Sciatic nerve (tissue), 2 donors: ENCODE measurements at places on chromosomes 11 and 22.

DNA sequence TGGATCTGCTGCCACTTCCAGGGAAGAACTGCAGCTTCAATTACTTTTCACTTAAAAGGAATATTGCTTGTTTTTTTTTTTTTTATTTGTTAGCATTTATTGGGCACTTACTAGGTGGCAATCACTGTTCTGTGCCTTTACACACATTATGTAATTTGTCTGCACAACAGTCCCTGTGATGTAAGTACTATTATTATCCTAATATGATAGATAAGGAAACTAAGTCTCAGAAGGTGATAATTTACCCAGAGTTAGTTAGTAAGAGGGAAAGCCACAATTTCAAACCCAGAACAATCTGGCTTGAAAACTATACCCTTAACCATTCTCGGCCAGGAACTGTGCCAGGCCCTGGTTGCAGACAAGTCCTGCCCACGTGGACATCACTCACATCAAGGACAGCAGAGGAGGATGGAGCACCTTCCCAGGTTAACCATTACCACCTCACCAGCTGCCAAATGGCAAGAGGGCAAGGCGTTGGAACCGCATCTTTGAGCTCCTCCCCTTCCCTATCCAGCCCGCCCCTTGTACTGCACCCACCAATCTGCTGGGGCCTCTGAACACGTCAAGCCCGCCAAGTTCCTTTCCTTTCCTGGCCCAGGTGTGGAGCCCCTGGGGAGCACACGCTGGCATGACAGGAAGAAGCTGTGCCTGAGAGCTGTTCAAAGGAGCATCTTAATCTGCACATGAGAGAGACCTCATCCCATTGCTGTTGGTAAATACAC, 78.4 kb downstream of the NAV2 start:
- no peak for DNase-seq

DNA sequence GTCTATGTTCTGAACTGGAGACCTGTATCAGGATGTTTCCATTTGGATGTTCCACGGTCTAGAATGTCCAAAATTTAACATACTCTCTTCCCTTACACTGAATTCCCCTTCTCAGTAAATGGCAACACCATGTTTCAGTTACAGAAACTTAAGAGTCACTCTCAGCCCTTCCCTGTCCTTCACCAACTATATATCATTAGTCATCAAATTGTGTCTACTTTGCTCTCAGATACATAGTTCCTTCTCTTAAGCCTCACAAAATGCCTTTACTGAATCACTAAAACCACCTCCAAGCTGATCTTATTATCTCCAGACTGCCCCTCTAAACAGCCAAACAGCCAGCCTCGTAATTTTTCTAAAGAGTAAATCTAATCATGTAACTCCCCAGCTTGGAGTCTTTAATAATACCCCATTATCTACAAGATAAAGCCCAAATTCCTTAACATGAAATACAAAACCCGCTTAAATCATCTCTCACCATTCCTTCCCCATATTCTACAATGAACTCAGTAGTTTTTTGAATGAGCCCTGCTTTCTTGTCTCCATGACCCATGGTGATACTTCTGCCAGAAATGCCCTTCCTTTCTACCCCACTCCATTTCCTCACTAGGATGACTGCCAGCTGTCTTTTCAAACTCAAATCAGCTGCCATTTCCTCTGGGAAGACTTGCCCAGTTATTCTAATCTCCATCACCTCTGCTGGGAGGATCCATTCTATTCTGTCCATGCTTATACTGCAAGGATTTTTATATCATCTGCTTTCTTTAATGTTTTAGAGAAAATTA, 102.7 kb upstream of the ARHGAP42 start:
- DNase-seq, result no peak

- no peak for DNase-seq
Observed at GRCh38 chr11:7844521-7844920, 47.8 kb upstream of the OR5P2 start.

DNA sequence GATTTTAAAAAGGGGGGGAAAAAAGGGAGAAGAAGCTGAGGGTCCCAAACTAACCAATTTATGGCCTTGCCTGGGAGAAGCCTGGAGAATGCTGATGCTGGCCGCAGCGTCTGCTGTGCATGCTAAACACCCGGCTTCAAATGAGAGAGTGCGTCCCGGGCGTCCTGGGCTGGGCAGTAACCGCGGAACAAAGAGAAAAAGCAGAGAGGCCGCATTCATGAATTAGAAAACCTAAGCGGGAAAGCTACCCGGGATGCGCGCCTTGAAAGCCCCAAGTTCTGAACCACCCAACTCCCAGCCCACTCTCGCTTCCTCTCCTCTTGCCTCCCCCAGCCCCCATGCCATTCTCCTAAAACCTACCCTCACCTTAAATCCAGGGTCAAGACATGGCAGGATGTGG, 6.5 kb downstream of the MN1 start:
- no peak for DNase-seq

DNA sequence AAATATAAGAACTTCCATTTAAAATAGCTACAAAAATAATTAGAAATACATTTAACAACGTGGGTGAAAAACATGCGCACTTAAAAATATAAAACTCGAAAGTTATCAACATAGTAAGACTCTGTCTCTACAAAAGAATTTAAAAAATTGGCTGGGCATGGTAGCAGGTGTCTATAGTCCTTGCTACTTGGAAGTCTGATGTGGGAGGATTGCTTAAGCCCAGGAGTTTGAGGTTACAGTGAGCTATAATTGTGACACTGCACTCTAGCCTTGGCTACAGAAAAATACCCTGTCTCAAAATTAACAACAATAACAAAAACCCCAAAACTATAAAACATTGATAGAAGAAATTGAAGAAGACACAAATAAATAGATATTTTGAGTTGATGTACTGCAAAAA, 13.8 kb upstream of the CASP12 start:
- DNase-seq, result no peak

- peak; percentile 91 for DNase-seq
Observed at GRCh38 chr11:62905927-62906531, 15.1 kb downstream of the CHRM1 start.

GRCh38 chr11:84722583-84723108, 904.5 kb downstream of the DLG2 start:
- DNase-seq, result no peak

- peak; percentile 74 for DNase-seq
Observed at GRCh38 chr11:10309163-10310093, 4.6 kb downstream of the ADM start.

DNA sequence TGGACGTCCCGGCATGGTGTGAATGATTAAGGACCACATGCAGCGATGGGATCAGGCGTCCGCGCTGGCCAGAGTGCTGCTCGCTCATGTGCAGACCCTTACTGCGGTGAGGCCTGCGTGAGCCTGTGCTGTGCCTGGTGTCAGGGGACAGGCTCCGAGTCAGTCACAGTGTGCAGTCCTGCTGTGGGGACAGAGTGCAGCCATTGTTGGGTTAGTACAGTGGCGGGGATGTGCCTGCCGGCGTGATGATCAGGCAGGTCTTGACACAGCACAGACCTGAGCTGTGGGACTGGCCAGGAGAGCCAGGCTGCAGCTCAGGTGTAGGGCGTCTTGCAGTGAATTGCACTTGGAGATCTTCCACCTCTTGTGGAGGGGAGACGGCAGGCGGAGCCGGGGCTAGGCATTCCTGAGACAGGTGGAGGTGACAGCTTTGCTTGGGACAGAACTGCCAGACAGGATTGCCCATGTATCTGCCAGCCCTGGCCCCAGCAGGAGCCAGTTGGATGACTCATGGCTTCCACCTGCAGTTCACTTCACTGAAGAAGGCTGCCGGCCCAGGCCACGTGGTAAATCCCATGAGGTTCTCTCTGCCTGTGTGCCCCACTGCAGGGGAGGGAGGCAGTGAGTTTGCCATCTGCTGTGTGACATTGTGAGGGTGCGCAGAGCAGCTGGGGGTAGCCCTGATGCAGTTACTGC, 17.3 kb downstream of the TRMU start:
- no peak for DNase-seq

- DNase-seq, result no peak
Observed at GRCh38 chr11:3058753-3059664, 1.8 kb upstream of the CARS1 start.

DNA sequence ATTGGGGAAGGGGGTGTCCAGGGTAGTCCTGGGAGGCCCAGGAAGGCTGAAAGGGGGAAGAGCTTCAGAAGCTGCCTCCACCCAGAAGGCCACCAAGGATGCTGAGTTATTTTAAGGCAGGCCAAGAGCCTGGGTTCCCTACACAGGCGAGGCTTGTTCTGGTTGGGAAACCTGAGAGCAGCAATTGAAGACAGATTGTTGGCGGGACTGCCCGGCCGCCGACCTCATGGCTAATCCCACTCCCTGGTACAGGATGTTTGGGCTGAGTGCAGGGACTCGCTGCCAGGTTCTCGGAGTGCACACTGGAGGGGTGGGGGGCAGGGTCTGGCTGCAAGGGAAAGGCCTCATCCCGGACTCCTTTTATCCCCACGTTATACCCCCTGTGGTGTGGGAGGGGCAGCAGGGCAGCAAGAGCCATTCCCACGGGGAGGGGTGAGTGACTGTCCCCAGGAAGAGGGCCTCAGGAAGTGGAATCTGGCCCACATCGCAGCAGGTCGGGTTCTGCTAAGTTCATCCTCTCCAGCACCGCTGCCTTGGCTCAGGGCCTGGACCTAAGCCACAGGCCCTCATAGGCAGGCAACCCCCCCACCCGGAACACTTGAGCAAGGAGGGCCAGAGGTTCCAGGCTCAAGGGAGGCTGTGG, 43.6 kb upstream of the PRR5 start:
- peak; percentile 64 for DNase-seq

DNA sequence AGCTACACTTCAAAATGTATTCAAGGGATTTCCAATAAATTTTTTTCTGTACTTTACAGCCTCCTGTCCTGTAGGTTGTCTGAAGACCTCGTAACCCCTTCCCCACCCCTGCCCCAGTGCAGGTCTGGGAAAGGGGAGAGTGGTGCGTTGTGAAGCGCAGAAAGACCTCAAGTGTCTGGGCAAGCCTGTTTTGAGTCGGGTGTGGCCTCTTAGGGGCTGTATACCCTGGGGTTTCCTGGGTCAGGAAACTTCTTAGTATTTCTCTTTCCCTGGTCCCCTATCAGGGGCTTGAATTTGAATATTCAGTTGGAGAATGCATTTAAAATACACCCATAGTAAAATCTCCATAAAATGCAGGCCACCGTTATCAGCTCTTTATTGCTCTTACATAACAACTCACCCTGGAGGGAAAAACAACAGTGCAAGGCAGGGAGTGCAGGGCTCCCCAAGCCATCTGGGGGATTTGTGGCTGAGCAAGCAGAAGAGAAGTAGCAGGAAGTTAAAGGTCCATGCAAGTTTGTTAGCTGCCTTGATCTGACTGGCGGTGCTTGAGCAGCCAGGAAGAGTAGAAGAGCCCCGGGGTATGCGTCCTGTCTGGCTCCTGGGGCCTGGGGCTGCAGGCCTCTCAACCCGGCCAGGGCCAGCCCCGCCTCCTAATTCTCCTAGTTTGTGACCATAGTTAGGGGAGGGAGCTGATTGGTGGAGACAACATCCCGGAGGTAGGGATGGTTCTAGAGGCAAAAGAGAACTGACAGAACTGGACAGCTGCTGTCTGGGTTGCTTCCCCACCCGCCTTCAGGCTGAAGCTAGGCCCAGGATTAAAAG, 25.7 kb downstream of the ARHGAP1 start:
- DNase-seq, result peak; percentile 55

GRCh38 chr11:22432291-22433093, 94.3 kb downstream of the SLC17A6 start:
- peak; percentile 62 for DNase-seq

- no peak for DNase-seq
Observed at GRCh38 chr11:3146612-3147256, 18.4 kb downstream of the OSBPL5 start.

GRCh38 chr11:66617155-66617834, 865 bp downstream of the RBM14 start:
- DNase-seq, result no peak

- no peak for DNase-seq
Observed at GRCh38 chr22:42872821-42873220, 15.7 kb upstream of the ARFGAP3 start.

DNA sequence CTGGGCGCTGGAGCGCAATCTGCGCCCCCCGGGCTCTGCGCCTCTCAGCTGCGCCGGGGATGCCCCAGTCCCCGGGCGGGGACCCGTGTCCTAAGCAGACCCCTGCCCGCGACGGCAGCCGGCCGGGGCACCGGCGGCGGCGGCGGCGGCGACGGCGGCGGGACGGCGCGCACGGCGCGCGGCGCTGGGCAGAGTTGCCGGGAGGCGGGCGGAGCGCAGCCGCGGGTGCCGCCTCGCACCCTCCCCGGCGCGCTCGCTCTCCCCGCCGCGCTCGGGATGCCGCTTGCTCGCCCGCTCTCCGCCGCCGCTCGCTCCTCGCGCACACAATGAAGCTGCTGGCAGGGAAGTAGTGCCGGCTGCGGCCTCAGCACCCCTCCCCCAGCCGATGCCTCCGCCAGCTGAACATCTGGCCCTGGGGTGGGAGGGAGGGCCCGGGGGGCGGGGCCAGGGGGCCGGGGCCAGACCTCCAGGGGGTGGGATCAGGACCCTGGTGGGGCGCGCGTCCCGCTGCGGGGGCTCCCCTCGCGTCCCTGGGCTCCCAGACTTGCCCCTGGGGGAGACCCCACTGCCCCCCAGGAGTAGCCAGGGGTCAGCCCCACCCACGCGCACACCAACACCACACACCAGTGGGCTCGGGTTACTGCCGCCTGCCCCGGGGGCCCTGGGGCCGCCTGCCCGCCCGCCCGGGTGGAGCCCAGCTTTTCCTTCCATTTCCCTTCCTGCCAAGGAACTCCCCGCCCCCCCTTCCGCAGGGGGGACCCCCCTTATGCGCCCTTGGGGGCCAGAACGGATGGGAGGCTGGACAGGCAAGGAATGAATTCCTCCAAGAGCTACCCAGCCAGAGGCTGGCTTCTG, at the start of gene RCOR2:
RCOR2 (minus strand) TSS at position 328 of the 855 bp plus-strand sequence. CDS start 708 bp downstream, outside the sequence.
- DNase-seq, result peak; percentile 86

GRCh38 chr11:30244265-30244664, 13.5 kb downstream of the FSHB start:
- DNase-seq, result no peak

- no peak for DNase-seq
Observed at GRCh38 chr11:1201395-1202153, 21.3 kb upstream of the MUC5B start.

DNA sequence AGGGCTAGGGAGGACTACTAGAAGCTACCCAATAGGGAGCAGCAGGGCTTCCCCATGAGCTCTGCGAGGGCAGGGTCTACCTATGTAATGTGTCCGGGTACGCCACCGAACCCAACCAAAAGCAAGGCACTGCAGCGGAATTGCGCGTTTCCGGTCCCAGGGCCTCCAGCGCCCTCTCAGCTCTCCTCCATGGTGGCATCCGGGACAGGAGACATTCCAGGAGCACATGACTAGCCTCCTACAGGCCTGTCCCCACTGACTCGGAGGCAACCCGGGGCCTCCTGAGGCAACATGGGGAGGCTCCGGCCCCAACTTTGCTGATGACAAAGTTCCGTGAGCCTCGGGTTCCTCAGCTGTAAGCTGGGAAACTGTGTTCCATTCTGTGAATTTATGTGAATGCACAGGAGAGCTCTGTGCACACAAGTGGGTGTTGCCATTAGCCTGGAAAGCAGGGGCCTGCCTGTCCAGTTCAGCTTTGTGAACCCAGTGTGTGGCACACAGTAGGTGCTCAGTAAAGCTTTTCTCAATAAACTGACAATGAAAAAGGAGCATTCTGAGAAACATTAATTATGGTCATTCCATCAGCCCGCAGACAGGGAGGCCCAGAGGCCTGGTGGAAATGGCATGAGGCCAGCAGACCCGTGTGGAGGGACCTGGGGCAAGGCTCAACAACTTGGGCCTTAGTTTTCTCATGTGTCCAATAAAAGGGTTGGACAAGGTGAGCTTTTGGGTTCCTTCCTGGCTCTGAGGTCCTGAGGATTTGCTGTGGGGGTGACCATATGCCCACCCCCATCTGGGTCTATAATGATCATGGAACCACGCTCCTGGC, 50.3 kb downstream of the CHRDL2 start:
- DNase-seq, result peak; percentile 49
